Activated CD4-positive, alpha-beta memory T cell treated with anti-CD3 and anti-CD28 coated beads, Interleukin-2, amount 10 ng/mL, durations not matched to agents 7 days and 5 days (primary cell): ENCODE measurements at places on chromosomes 7 and 10. TPM values are rescaled to one million over a fixed set of nuclear protein-coding genes. Genes with fewer than 3 reads are reported as not detected.

Gene PNLIPRP2
- total RNA-seq = not detected

Gene LIPN
- not detected for total RNA-seq

Gene ATOH7
- not detected for total RNA-seq

GRCh38 chr7:131190581-131190980 is 137.1 kb upstream of the MKLN1 start:
- no peak for DNase-seq

GRCh38 chr7:70883750-70884439 is 248.0 kb upstream of the GALNT17 start:
- DNase-seq = no peak

GRCh38 chr7:134478707-134479106 is 19.8 kb upstream of the AKR1B1 start:
- DNase-seq = no peak

DNA sequence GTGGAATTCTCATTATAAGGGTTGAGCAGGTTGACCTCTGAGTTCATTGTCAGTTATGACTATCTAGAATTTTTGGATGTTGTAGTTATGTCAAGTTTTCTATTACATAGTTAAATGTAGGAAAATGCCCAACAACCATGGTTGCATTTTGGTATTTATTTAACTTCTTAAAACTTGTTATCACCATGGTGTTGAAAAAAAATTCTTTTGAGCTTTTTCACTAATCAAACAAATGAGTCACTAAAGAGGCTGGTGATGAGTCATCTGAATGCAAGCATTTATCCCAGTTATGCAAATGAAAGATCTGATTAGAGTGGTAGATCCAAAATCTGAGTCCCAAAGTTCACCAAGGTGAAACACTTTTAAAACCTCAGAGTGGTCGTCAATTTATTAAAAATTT is 624.7 kb upstream of the IGFBP3 start:
- no peak for DNase-seq

DNA sequence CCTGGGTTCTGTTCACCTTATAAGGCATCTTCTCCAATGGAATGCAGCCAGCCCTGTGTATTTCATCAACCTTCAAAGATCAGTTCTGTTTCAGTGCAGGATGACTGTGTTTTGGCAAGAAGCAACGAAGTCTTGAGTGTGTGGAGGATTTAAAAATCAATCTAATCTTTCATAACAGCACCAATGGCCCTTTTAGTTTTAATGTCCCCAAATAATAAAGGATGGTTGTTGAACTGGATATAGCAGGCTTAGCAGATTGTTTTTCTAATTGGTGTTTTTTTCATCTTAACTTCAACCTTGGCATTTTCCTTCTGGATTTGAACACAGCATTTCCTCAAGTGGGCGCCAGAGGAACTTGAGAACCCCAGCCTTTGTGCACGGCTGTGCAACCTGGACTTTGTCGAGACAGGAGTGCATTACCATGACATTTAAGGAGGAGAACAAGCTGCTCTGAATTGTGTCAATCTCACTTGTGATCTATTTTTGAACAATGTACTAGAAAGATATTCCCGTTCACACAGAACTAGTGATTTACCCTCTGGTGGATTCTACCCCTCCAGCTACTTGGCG is 313.3 kb upstream of the AKR1E2 start:
- DNase-seq = no peak

DNA sequence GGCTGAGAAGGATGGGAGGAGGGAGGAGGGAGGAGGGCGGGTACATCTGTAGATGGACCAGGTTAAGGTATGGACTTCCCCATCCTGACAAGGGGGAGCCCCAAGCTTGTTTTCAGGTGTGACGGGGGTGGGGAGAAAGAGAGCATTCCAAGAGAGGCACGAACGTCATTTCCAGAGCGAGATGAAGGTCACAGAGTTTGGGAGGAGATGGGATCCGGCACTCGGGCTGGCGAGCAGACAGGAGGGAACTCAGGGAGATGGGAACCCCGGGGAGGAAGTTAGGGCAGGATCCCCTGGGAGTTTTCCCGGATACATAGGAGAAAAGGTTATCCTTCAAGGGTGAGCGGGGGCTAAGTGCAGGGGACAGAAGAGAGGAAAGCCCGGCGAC is 118.8 kb downstream of the CUX1 start:
- no peak for DNase-seq

DNA sequence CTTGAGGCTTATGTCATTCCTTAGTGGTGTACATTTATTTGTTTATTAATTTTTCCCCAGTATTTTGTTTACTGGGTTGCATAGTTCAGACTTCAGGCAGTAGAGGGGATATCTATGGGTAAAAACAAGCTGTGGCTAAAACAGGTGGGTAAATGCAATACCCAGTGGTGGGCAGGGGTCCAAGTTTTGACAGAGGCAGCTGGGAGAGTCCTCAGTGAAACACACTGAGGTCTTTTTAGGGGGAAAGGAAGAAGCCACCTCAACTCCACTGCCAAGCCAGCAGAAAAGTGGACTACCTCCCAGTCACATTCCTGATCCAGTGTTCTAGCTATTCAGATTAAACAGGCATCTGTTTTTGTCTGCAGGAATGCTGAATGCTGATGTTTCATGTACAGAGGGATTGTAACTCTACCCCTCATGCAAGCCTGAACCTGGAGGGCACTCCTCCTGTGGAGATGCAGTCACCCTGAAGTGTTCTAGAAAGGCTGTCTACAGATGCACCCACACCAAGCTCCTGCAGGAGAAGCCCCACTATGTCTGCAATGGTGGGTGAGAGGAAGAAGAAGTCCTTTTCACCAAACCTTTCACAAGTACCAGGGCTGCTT is 757.8 kb downstream of the INHBA start:
- DNase-seq = no peak

GRCh38 chr10:7610651-7611389 is 55.9 kb downstream of the ITIH5 start:
- no peak for DNase-seq

DNA sequence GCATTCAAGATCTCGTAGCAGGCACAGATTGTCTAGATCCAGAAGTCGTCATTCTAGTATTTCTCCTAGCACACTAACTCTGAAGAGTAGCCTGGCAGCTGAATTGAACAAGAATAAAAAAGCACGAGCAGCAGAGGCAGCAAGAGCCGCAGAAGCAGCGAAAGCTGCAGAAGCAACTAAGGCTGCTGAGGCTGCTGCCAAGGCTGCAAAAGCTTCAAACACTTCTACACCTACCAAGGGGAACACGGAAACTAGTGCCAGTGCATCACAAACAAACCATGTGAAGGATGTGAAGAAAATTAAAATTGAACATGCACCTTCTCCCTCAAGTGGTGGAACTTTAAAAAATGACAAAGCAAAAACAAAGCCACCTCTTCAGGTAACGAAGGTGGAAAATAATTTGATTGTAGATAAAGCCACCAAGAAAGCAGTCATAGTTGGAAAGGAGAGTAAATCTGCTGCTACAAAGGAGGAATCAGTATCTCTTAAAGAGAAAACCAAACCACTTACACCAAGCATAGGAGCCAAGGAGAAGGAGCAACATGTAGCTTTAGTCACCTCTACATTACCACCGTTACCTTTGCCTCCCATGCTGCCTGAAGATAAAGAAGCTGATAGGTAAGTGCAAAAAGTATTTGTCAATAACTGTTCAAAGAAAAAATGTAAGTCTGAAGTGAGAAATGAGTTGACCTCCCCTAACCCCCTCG is 37.7 kb downstream of the CDK13 start:
- no peak for DNase-seq

DNA sequence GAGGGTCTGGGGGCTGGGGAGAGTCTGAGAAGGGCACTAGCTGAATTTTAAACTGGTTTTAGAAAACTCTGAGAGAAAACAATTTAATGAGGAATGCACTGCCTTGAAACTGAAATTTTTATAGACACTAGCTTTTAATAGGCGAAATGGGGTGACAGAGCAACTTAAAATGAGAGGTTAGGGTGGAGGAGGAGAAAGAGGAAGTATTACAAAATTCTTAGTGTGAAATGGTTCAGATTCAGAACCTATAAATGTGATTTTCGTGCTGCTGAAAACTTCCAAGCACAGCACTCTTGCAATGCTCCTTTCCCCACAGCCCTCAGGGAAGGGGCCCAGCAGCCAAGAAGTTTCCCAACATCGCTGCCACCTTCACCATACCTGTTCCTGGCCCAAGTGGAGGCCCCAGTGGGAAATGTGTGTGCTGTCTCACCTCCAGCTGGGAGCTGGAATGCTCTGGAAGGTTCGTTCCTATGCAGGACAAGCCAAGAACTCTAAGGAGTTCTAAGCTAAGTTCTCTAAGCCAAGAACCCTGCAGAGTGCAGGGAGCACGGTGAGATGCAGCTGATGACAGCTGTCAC is 60.0 kb downstream of the ATXN7L1 start:
- no peak for DNase-seq

DNA sequence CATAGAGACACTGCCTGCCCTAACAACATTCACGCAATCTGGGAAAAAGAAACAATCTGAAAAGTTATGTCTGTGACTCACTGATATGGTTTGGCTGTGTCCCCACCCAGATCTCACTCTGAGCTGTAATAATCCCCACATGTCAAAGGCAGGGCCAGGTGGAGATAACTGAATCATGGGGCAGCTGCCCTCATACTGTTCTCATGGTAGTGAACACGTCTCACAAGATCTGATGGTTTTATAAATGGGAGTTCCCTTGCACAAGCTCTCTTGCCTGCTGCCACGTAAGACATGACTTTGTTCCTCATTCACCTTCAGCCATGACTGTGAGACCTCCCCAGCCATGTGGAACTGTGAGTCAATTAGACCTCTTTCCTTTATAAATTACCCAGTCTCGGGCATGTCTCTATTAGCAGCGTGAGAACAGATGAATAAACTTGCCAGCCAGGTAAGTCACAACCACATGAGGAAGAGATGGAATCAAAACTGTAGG is 341.5 kb upstream of the AOAH start:
- DNase-seq = peak; percentile 23

GRCh38 chr10:126669168-126669567 is 1.3 kb downstream of the C10orf90 start:
- no peak for DNase-seq

DNA sequence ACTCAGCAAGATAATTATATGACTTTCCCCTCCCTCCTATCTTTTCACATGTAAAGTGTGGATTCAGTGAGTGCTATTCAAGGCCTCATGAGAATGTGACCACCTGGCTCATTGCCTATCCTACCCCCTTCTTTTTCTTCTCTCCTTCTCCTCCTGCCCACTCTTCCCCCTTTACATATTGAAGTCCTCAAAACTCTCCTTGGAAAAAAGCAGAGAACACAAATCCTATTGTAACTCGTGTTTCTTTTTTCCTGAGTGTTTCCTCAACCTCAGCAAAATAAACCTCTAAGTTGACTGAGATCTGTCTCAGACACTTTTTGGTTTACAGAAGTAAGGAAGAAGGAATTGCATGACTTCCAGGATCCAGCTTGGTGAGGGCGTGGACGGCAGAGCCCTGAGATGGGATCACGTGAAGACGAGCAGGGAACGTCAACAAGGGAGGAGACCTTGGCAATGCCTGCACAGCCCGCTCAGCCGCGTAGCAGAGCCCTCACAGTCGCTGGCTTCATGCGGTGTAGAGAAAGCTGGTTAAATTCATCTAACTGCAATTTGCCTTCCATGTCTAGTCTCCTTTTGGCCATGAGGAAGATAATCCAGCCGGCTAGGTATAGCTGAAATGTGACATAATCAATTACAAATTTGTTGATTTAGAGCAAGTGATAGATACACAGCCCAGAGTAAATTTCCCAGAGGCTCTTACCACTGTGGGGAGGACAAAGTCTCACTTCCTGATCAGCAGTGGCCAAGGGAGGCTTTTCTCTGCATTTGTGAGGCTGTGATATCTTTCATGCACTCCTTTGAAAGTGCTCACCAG is 75.7 kb downstream of the LYZL2 start:
- DNase-seq = no peak
